ENCODE measurements at places on chromosomes 12 and 14.

DNA sequence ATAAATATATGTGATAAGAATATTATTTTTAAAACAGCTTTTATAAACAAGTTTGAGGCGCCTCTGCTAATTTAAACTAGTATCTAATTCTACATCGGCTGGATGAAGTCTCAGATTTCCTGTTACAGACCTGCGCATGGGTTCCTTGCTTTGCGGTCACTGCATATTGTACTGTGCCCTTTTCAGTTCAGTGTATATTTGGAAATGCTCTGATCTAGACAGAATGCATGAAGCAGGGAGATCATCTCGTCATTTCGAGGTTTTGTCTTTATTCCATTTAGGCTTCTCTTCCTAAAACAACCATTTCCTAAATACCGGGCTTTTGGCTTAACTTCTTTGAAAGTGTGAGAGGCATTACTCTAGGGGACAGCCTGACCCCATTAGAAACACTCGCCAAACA, 25.6 kb downstream of the CRACR2A start:
- DNase-seq, result no peak

GRCh38 chr12:6460751-6461371, 9.0 kb downstream of the TAPBPL start:
- no peak for DNase-seq

DNA sequence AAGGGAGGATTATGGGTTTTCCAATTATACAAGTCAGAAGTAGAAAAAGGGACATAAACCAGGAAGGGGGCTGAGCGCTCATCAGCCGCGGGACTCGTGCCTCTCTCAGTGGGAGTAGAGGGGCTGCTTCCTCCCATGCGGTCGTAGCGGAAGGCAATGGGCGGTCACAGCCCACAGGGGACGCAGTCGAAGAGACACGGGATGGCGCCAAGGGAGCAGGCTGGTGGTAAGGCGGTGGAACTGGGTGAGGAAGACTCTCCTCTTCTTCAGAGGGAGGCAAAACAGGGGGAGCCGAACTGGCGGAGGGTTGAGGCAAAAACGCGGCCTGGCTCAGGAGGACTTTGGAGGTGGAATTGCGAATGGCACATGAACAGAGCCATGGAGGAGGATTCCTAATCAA, 677.7 kb downstream of the TMEM121 start:
- no peak for DNase-seq

DNA sequence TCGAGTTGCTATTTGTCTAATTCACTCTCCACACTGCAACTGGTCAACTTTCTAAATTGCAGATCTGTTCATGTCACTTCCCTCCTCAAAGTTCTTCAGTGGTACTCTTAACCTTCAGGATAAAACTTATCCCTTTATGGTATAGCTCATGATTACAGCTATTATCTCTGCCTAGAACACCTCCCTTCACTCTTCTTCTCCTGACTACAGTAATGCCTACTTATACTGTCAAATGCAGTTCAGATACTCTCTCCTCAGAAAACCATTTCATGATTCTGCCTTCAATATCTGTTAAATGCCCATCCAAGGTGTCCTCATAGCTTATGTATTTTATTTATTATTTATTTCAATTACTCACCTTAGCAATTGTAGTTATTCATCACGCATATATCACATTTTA, 85.5 kb downstream of the FAR2 start:
- DNase-seq, result no peak

DNA sequence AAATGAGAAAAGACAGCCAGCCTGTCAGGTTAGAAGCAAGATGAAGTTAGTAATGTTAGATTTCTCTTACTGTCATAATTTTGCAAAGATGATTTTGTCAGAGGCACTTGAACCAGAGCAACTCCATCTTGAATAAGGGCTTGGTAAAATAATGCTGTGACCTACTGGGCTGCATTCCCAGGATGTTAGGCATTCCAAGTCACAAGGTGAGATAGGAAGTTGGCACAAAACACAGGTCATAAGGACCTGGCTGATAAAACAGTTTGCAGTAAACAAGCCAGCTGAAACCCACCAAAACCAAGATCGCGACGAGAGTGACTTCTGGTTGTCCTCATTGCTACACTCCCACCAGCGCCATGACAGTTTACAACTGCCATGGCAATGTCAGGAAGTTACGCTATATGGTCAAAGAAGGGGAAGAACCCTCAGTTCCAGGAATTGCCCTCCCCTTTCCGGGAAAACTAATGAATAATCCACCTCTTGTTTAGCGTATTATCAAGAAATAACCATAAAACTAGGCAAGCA, 1313.5 kb upstream of the TMEM132C start:
- DNase-seq, result no peak

DNA sequence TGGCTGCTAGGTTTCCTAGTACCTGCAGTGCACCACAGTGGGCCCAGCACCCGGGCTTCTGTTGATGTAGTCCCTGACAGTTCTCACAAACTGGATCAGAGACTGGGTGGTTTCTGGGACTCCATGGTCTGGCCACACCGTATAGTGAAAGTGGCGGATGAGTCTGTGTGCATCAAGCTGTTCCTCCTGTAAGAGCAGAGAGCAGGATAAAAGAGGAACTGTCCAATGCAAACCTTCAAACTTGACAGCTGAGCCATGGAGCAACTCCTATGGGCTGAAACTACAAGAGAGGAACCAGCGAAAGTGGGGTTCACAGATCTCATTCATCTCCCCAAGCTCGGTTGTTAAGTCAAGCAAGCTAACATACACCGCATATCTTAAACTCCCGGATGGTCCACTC, 102.8 kb downstream of the PTPRB start:
- no peak for DNase-seq

GRCh38 chr12:64673490-64674169, 63.3 kb downstream of the RASSF3 start:
- no peak for DNase-seq

GRCh38 chr14:69010648-69011047, 31.5 kb upstream of the ACTN1 start:
- DNase-seq, result no peak

All from NCI-H1930 (cell line).